ENCODE measurements at places on chromosomes 6 and 20.
A peak's percentile ranks its signal among the peaks of the same experiment; 100 is the strongest.

GRCh38 chr20:24487240-24487639, 17.8 kb downstream of the SYNDIG1 start:
- no peak for DNase-seq

DNA sequence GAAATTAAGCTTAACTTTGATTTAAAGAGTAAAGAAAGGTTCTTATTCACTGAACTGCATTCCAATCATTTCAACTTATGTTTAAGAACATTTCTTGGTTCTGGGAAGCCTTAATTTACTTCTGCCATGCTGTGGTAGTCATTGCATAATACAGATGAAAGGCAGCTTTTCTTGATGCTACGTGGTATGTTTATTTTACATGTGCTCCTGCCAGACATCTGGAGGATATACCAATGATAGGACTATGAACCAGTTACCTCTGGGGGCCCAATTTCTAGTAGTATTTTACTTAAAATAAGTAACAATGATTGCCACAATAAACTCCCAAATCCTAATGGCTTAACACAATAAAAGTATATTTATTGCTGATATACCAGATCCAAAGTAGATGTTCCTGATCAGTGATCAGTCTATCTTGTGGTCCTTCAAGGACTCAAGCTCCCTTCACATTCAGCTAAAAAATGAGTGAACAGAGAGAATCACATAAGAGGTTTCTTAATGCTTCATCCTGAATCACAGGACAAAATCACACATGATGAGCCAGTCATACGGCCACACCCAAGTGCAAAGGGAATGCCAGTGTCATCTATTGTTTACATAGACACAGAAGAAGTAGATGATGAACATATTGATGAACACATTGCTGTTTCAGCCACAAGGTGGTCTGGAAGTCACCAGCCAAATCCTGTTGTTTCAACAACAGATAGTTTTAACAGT, 56.5 kb upstream of the CCN2 start:
- DNase-seq, result no peak

GRCh38 chr6:75906871-75907270, 157.8 kb downstream of the MYO6 start:
- no peak for DNase-seq

- DNase-seq, result no peak
Measured at GRCh38 chr20:23331450-23332350, 18.9 kb upstream of the NXT1 start.

GRCh38 chr20:21146215-21146614, 20.3 kb downstream of the KIZ start:
- DNase-seq, result no peak

- DNase-seq, result no peak
Measured at GRCh38 chr6:43992783-43993644, 134.2 kb downstream of the MRPL14 start.

DNA sequence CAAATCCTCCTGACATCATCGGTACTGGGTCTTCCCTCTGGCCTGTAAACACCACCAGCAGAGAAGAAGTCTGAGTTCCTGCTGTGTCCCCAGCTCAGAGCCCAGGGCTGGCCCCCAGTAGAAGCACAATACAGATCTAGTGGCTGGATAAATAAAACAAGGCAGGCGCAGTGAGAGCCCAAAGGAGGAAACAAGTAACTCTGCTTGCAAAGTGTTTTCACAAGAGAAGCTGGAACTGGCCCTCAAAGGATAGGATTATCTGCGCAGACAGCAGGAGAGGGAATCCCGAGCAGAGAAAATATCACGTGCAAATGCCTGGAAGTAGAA, 205.1 kb downstream of the ZDHHC14 start:
- peak; percentile 17 for DNase-seq

GRCh38 chr6:128422871-128423270, 97.5 kb downstream of the PTPRK start:
- no peak for DNase-seq

DNA sequence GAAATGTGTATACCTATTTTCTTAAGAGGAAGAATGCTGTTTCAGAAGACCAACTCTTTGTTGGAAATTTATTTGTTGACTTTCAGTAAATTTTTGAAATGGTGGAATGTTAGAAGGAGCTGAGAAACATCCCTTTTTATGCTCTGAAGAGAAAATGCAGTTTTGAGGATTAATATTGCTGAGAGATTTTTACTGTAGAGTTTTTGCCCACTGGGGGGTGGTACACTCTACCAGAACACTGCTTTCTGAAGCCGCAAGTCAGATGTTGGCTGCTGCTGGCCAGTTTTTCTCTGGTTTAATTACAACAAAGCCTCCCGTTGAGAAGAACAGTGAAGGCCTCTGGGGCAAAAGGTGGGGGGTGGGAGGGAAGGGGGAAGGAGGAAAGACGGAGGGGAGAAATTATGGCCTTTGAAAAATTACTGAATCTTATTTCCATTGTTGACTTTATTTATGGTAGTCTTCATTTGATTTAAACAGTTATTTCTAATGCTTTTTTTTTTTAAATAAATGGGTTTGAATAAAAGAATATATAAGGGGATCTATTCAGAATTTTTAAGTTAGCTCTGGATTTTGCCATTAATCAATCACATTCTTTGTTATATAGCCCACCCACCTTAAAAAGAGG, 3.0 kb downstream of the FLRT3 start:
- DNase-seq, result peak; percentile 83

- DNase-seq, result no peak
Measured at GRCh38 chr20:22611636-22612035, 27.3 kb upstream of the FOXA2 start.

DNA sequence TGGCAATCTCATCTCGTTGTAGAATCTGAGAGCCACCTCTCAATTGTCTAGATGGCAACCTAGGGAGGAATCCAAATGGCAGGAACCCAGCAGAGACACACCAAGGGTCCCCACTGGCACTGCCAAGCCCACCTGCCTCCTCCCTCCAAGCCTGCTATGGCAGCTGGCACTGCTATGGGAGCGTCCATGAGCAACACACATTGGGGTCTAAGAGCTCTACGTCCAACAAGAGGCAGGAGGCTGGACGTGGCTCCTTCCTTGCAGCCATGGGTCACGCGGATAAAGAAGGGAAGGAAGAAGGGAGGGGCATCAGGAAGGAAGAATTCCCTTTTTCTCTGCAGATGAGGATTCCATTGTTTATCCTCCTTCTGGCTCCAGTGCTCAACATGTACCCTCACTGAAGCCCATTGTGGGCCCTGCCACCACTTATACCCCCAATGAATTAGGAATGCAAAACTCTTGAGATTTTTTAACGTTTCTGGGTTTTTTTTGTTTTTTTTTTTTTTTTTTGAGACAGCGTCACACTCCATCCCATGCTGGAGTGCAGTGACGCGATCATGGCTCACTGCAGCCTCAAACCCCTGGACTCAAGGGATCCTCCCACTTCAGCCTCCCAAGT, 17.3 kb downstream of the ATP9A start:
- DNase-seq, result no peak

GRCh38 chr6:155261111-155261900, 2.5 kb upstream of the CLDN20 start:
- no peak for DNase-seq

DNA sequence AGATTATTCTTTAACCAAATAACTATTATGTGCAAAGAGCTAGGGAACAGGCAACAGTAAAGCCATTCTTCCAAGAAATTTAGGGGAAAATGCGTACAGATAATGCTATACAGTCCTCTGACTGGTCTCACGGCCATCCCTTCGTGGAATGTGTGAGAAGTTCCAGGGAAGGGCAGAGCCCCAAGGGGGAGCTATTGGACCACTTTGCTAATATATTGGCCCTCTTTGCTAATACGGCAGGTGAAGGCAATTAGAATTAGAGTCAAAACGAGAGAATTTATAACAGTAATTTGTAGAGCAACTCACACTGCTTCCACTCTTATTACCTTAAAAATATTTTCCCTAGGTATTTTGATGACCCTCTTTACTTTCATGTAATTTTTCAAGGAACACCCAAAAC, 140.4 kb downstream of the IMPG1 start:
- DNase-seq, result peak; percentile 76

DNA sequence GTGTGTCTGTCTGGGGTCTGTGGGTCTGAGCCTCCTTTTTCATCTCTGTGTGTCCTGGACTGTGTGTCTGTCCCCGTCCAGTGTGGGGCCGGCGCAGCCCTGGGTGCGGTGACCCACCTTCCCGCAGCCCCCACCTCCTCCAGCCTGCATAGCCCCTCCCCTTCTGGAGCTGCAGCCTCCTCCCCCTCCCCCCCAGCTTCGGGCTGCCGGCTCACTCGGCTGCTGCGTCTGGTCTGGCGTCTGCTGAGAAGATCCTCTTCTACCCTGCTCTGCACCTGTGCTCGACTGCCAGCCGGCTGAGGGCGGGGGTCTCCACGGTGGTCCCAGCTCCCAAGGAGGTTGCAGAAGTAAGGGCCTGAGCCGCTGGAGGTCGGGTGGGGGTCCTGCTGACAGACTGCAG, 7.6 kb upstream of the LKAAEAR1 start:
- peak; percentile 83 for DNase-seq

DNA sequence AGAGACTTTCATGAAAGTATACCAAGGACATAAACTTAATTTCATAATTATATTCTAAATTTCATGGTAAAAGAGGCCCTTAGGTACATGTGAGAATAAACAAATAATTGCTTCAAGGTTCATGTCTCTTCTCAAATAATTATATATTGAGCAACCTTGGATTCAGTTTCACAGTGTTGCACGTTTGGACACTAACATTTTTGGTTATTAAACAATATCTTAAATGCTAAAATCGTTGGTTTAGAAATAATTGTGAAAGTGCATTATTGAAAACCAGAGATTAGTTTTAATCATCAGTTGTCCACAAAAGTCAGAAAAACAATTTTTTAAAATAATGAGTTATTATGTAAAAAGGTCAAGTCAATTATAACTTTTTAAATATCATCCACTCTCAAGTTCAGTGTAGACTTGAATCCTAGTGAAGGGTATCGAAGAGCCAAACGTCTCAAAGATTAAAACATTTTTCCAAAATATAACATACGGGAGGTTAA, 227.1 kb upstream of the DEFB112 start:
- DNase-seq, result no peak

DNA sequence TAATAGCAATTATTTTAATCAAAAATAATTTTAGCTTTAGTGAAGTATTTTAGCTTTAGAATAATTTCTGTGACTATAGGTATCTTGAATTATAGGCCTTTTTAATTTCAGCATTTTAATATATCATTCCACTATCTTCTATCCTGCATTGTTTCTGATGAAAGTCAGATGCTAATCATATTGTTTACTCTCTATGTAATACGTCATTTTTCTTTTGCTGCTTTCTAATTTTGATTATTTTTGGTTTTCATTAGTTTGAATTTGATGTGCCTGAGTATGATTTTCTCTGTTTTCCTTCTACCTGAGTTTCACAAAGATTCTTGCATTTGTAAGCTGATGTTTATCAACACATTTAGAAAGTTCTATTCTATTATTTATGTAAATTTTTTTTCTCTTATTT, 17.4 kb upstream of the ADGRG6 start:
- no peak for DNase-seq

DNA sequence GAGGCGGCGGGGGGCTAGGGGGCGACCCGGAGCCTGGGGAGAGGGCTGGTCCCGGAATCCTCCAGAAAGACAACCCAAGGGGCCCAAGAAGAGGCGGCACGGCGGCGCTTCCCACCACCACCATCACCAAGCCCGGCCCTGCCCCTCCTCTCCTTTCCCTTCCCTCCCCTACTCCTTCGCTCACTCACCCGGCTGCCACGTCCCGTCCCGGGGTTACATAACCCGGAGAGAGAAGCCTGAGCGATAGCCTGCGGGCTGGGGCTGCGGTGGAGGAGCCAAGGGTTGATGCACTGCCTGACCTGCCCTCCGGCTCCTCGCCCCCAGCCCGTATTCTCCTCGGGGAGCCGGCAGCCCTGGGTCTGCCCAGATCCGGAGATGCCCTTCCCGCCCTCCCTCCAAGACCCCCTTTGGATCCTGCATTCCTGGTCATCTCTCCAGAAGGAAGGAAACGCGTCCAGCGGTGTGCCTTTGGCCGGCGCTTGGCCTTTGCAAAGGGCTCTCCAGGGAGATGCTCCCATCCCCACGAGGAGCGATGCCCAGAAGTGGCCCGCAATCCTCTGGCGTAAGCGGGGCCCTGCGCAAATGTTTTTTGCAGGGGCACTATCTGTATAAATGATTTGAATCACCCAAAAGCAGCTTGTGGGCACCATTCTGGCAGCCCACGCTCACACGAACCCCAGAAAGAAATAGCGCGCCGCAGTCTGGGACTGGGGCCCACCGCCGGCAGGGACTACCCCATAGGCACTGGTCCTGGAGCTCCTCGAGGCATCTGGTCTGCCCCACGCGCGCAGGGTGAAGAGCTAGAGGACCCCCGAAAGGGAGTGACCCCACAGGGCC, 4.6 kb upstream of the CPXM1 start:
- DNase-seq, result no peak

DNA sequence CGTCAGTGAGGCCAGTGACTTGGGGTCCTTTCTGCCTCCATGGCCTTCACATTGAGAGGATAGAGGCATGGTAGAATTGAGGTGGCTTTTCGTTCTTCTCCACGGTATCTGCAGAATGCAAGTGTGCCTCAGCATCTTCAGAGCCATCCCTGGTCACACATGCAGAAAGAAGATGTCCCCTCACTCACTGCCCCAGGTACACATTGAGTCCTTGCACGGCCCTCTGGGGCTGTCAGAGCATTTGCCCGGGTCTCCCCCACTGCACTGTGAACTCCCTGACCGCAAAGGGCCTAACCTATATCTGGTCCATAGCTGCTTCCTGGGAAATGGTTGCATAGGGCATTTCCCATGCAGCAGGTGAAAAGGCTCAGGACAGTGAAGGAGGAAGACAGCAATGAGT, 115.7 kb downstream of the SCML4 start:
- no peak for DNase-seq

GRCh38 chr6:152727507-152727906, 23.1 kb upstream of the VIP start:
- DNase-seq, result peak; percentile 29

DNA sequence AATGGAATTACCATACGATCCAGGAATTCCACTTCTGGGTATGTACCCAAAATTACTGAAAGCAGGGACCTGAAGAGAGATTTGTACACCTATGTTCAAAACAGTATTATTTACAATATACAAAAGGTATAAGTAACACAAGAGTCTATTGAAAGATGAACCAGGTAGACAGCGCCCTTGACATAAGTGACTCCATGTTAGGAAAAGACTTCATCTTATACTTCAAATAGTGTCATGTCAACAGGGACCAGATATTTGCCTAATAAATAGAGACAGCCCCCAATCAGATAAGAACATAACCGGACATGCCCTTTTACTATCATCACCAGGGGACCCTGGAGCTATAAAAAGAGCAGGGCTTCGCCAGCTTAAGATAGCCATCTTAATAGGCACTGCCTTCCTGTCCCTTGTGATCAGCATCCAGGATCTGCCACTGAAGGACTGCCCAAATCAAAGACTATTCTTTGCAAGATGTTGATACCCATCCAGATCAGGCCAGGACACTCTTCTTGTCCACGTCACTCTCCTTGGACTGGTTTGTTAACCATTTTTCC, 309.0 kb upstream of the SULF2 start:
- DNase-seq, result no peak

DNA sequence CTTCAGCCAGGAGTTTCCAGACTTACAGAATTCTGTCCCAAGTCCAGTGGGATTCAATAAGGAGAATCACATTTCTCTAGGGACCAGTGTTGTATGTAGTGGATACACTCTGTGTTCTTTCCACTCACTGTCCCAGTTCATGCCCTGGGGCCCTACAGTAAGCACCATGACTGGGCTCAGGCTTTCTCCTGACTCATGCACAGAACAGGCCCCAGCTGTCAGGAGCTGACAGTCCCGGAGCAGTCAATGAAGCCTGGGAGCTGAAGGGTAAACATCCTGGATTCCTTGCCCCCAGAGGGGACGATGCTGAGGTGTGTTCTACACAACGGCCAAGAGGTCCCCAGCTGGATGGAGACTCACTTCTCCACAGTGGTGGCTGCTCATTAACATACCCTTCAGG, 40.2 kb upstream of the LRFN2 start:
- DNase-seq, result no peak

All from NCI-H82 (cell line).